MCF 10A (cell line): ENCODE measurements at places on chromosomes 1 and 21. TPM values are rescaled to one million over a fixed set of nuclear protein-coding genes. Genes with fewer than 3 reads are reported as not detected.
A peak's percentile ranks its signal among the peaks of the same experiment; 100 is the strongest.

Gene LEMD1
- total RNA-seq: 1.4 TPM in 2 replicates

- DNase-seq: peak; percentile 87
- H3K36me3 ChIP-seq: no peaks in the 10 kb centered on the region
- no peaks in the 10 kb centered on the region for H3K27me3 ChIP-seq
- no peak overlapping the region for H3K4me3 ChIP-seq
- H3K27ac ChIP-seq: peak overlapping the region; percentile 77
Measured at GRCh38 chr21:28215214-28215954, 777.3 kb downstream of the LTN1 start.

Gene LAX1
- not detected in 2 replicates for total RNA-seq

DNA sequence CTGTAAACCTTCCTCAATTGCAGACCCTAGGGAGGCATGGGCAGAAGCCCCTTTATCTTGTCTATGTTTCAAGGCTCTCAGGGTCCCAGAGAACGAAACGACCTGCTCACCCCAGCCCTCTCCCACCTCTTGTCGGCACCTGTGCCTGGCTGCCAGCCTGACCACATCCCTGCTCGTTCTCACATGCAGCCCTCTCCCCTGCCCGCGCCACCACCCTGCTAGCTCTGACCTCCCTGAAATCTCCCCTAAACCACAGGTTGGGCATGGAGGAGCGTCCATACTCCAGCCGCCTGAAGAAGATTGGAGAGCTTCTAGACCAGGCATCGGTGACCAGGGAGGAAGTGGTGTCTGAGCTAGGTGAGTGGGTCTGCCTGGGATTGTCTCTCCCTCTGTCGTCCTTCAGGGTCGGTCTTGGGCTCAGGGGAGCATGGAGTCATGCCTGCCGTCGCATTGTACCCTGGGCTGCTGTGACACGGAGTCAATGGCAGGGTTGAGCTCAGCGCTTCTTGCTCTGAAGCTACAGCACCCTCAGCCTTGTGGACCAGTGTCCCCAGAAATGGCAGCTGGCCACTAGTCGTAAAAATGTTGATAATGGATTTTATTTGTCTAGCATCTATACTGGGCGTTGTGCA lies 3.6 kb downstream of the ADPRS start:
- no peak overlapping the region for H3K4me3 ChIP-seq
- H3K27me3 ChIP-seq: no peaks in the 10 kb centered on the region
- DNase-seq: no peak
- H3K4me1 ChIP-seq: no peaks in the 10 kb centered on the region
- H3K27ac ChIP-seq: no peak overlapping the region

DNA sequence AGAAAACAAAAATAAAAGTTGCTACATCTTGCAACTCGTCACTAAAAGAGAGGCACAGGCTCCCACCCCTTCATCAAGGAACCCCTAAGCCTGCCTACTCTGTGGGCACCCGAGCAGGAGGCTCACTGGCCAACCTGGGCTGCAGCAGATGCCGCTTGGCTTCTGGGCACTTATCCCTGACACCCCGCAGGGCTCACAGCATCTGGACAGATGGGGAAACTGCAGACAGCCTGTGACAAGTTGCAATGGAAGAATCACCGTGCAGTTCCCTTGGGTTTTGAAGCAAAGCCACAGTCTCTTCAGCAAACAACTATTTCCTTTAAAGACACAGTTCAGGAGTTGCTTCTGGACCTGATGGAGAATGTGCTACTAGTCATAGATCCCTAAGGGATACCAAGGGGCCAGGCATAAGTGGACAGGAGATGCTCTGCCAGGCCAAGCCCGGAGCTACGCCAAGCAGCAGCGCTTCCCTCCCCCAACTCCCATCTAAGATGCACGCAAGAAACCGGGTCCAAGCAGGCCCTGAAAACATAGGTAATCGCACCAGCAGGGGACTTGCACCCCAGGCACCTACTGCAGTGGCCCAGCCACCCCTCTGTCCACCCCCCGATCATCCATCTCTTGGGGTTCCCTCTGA lies 170.6 kb downstream of the NPHP4 start:
- no peaks in the 10 kb centered on the region for H3K4me1 ChIP-seq
- no peak for DNase-seq
- no peak overlapping the region for H3K4me3 ChIP-seq
- no peaks in the 10 kb centered on the region for H3K36me3 ChIP-seq
- H3K27me3 ChIP-seq: peaks cover 45% of the 10 kb centered on the region
- no peak overlapping the region for H3K27ac ChIP-seq

GRCh38 chr1:230572121-230573105 lies 69.9 kb upstream of the COG2 start:
- peak; percentile 47 for DNase-seq
- no peak overlapping the region for H3K4me3 ChIP-seq
- H3K36me3 ChIP-seq: no peaks in the 10 kb centered on the region

DNA sequence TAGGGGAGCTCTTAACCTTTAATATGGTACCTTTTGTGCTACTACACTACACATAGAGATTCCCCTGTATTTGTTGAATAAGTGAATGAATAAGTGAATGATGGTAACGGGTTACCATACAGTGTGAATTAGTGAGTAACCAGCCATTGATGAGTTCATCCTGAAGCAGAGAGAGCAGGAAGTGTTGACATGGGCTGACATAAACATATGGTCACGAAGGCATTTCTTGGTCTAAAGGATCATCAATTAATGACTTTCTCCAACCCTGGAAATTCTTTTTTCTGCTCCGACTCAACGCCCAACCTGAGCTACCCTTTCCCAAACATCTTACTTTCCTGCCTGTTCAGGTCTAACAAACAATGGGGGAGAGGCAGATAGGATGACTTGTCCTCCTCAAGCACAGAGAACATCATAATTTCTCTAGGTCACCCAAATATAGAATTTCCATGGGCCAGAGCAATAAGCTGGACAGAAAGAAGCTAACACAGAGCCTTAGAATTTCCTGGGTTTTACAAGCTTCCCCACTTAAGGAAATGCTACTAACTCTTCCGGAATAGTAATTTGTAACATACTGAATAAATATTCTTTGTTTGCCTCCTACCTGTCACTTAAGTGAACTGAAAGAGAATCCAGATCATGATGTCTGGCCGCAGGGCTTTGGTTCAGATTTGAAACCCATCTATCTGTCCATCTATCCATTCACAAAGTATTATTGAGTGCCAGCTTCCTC lies 114.7 kb upstream of the NGF start:
- H3K4me1 ChIP-seq: peaks cover 11% of the 10 kb centered on the region
- H3K4me3 ChIP-seq: no peak overlapping the region
- H3K27ac ChIP-seq: no peak overlapping the region
- H3K27me3 ChIP-seq: no peaks in the 10 kb centered on the region

Gene PMF1
- 51.0 and 77.7 TPM in 2 replicates for total RNA-seq

Gene SYNJ1
- total RNA-seq: 9.4 and 9.7 TPM in 2 replicates

Gene DCDC2B
- total RNA-seq: not detected in 2 replicates

DNA sequence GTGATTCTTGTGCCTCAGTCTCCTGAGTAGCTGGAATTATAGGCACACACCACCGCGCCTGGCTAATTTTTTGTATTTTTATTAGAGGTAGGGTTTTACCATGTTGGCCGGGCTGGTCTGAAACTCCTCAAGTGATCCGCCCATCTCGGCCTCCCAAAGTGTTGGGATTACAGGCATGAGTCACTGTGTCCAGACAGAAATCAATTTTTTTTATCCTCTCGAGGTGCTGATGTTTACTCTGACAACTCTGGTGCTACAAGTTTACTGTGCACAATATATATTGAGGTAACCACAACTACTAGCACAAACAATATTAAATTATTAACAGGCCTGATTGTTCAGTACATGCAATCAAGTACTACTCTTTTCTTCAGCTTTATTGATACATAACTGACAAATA lies 39.7 kb downstream of the F13B start:
- no peak overlapping the region for H3K27ac ChIP-seq
- no peak overlapping the region for H3K4me3 ChIP-seq
- H3K36me3 ChIP-seq: no peaks in the 10 kb centered on the region
- no peaks in the 10 kb centered on the region for H3K4me1 ChIP-seq
- H3K27me3 ChIP-seq: no peaks in the 10 kb centered on the region
- DNase-seq: peak; percentile 44

GRCh38 chr1:30305061-30305460 lies 418.3 kb downstream of the MATN1 start:
- H3K4me3 ChIP-seq: no peak overlapping the region
- DNase-seq: no peak
- H3K4me1 ChIP-seq: no peaks in the 10 kb centered on the region
- H3K27me3 ChIP-seq: peaks cover 71% of the 10 kb centered on the region
- H3K27ac ChIP-seq: no peak overlapping the region

Gene PLD5
- total RNA-seq: 16.1 and 18.3 TPM in 2 replicates
